NCI-H2107 (cell line): ENCODE measurements at places on chromosomes 3 and 15.

GRCh38 chr3:149080699-149081091 is 5.6 kb downstream of the HLTF start:
- DNase-seq = no peak

- no peak for DNase-seq
Observed at GRCh38 chr3:195872800-195873199, 35.6 kb downstream of the TNK2 start.

GRCh38 chr3:86923071-86923491 is 67.9 kb downstream of the VGLL3 start:
- DNase-seq = no peak

- DNase-seq = no peak
Observed at GRCh38 chr3:40753291-40753770, 228.6 kb downstream of the ZNF621 start.

GRCh38 chr3:23308986-23309625 is 106.0 kb downstream of the UBE2E2 start:
- no peak for DNase-seq

- no peak for DNase-seq
Observed at GRCh38 chr3:4900298-4900697, 78.9 kb upstream of the BHLHE40 start.

- no peak for DNase-seq
Observed at GRCh38 chr15:60720086-60720485, 241.1 kb upstream of the ICE2 start.

GRCh38 chr3:99856437-99857220 is 39.0 kb downstream of the CMSS1 start:
- no peak for DNase-seq

- no peak for DNase-seq
Observed at GRCh38 chr15:31977812-31978661, 52.3 kb upstream of the CHRNA7 start.

DNA sequence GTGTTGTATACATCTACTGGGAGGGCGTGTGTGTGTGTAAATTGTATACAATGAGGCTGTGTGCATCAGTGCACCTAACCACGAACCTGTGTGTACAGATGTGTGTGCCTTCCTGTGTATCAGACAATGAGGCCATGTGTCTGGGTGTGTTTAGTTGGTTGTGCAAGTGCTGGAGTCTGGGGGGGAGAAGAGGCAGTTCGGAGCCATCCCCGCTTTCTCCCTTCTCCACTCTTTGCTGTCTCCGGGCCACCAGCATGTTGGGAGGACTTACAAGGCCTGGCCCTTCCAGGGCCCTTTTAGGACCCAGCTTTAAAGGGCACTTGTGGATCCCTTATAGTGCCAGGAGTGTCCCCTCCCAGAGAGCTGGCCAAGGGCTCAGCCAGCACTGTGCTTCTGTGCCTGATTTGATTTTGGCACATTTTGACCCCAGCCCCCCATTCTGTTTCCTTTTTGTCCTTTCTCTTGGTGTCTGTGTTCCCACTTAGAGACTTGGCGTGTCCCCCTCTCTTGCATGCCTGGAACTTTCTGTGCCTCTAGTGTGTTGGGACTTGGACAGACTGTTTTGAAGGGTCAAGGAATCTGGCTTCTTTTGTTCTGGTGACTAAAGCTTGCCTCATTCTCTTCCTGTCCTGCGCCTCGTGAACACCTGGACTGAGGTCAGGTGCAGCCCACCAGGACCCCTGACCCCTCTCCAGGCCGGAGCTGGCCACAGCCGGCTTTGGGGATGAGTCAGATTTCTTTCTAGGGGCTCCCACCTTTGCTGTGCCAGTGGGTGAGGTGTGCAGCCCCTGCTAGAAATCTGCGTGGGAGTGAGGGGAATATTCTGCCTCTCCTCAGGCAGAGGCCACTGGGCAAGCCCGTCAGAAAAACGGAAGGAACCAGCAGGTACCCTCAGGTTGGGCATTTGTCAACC is 1.5 kb downstream of the CTDSPL start:
- DNase-seq = no peak

GRCh38 chr15:70411143-70411863 is 313.6 kb upstream of the TLE3 start:
- DNase-seq = no peak

- DNase-seq = no peak
Observed at GRCh38 chr15:48380198-48380597, 49.0 kb downstream of the DUT start.

DNA sequence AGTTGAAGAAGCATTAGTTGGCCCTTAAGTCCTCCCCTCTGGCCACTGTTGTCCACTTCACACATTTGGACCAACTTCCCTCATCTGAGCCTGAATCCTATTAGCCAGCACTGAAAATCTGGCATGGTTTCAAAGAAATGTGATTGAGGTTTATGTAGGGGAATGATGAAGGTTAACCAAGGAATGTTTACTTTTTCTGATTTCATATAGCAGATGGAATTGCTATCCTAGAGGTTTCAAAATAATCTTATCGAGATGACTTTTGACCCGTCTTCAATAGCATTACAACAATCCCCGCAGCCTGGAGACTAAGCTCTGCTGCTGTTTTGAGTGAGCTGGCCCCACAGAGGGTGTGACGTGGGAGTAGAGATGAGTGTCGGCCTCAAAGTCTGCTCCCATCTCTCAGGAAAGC is 200.8 kb upstream of the IL12A start:
- no peak for DNase-seq

DNA sequence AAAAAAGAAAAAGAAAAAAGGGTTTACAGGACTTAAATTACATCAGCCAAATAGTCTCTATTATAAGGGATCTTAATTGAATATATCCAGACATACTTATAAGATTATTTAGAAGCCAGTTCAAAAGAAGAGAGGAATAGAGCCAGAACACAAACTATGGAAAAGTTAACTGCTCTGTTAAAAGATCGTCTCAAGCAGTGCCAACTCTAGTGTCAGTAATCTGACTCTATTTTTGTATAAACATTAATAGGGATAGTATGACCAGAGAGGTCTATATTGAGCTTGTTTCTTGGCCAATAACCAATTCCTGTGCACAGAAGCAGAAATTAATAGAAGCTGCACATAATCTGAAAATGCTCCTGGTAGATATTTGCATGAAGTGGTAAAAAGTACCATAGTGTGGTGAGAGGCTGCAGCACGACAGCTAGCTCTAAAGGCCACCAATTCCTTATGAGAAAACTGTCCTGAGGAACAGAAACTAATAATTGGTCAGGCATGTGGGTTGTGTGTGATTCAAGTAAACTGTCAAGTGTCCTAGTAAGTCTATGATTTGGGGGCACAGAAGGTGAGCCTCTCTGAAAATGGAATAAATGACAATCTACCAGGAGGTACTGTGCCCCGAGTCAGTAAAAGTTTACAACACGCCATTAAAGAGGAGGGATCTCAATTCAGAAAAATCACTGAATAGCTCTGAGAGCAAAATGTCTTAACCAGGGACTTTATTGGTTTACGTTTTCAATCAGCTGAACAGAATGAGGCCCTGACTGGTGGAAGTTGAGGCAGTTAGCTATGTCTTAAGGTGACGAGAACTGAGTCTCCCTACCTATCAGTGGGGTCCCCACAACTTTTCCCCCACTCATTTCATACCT is 51.5 kb upstream of the NANOGP8 start:
- no peak for DNase-seq
